ENCODE measurements at places on chromosomes 6 and 20.

- DNase-seq, result peak; percentile 85
These were observed 298.7 kb upstream of the TCF21 start for GRCh38 chr6:133590196-133590595.

GRCh38 chr6:15416932-15417509 is 171.2 kb downstream of the JARID2 start:
- no peak for DNase-seq

DNA sequence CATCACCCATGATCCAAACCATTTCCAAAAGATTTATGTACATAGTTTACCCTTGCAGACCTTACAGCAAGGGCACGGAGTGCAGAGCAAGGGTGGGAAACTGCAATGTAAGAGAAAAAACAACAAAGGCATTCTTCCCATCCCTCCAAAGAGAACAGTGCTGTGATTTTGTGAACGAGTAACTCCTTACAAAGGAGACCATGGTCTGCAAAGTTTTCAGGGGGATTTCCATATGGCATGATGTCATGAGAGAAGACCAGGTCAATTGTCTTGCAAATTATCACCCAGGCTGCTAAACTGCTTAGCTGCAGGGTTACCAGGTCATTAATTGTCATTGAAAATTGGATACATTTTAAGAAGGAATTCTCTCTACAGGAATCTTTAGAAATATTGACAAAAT is 58.3 kb downstream of the LAMP5 start:
- no peak for DNase-seq

DNA sequence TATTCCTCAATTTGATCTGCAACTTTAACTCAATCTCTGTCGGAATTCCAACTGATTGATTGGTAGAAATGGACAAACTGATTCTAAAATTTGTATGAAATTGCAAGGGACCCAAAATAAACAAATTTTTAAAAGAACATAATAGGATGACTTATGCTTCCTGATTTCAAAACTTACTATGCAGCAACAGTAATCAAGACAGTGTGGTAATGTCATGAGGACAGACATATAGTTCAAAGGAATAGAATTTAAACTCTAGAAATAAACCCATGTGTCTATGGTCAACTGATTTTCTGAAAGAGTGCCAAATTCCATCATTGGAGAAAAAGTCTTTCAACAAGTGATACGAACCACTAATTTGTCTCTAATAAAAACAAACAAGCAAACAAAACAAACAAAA is 1320.1 kb upstream of the GJE1 start:
- DNase-seq, result no peak

- DNase-seq, result no peak
These were observed 250.5 kb downstream of the UTRN start for GRCh38 chr6:144535630-144536029.

GRCh38 chr6:42511803-42512422 is 51.9 kb upstream of the UBR2 start:
- no peak for DNase-seq

DNA sequence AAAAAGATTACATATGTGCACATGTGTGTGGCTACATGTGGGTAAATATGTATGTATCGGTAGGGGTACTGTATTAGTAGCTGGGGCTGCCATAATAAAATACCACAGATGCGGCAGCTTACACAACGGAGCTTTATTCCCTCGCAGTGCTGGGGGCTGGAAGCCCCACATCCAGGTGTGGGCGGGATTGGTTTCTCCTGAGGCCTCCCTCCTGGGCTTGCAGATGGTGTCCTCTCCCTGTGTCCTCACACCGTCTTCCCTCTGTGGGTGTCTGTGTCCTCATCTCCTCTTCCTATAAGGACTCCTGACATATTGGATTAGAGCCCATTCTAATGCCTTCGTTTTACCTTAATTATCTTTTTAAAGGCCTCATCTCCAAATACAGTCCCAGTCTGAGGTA is 97.7 kb downstream of the LY86 start:
- no peak for DNase-seq

DNA sequence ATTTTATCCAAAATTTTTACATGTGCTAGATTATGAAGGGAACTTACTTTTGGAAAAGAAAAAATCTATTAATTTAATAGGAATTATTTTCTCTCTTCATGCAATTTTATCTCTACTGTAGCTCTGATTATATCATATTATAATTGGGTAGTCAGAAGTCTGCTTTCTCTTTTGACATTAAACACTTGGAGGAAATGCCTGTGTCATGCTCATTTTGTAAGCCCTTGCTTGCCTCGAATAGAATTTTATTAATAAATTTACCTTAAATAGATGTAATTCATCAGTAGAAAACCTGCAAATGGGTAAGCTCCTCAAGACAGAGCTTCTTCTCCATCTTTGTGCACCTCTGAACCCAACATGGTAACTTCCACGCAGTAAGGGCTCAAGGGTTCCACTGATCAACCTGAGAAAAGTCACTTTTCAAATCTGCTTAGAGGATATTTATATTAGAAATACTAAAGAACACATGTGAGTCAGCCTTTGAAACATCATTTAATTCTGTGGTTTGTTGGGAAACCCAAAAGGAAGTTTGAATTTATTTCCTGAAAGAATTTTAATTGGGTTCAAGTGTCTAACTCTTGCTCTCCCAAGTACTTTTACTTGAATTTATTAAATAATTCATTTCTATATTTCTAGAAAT is 266.0 kb downstream of the ALDH8A1 start:
- no peak for DNase-seq

- DNase-seq, result no peak
These were observed 34.9 kb upstream of the UTRN start for GRCh38 chr6:144250276-144250675.

- peak; percentile 67 for DNase-seq
These were observed 6.4 kb downstream of the TPMT start for GRCh38 chr6:18148304-18149025.

- DNase-seq, result no peak
These were observed 38.3 kb upstream of the LTV1 start for GRCh38 chr6:143804835-143805239.

GRCh38 chr6:20434766-20435165 is 33.1 kb downstream of the E2F3 start:
- DNase-seq, result no peak

DNA sequence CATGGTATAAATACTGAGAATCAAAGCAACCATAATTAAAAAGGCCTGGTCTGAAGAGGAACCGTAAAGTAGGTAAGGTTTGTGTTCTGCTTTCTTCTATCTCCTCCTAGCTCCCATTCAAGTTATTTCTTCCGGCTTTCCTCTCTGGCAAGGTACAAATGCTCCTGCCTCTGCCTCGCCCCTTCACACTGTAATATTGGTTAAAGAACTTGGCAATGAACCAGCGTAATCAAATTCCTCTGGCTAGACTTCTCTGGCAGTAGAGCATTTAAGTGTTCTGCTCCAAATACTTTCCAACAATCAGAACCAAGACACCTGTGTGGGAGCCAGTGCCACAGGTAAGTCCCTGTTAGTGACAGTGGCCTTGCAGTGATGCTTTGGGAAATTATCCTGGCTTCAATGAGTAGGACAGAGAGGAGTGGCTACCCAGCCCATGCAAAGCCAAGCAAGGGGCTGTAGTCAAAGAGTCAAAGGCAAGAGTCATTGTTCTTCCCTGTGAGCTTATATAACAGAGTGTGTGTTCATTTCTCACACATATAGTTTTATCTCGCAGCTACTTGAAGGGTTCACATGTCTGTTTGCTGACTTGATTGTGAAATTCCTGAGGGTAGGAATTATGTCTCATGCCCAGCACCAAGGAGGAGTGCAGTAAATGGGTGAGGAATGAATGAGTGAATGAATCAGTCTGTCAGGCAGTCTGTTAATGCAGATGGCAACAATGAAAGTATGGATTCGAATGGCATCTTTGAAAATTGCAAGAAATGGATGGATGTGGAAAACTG is 329.3 kb downstream of the NRN1 start:
- no peak for DNase-seq

GRCh38 chr6:14074476-14075094 is 43.0 kb upstream of the CD83 start:
- no peak for DNase-seq

DNA sequence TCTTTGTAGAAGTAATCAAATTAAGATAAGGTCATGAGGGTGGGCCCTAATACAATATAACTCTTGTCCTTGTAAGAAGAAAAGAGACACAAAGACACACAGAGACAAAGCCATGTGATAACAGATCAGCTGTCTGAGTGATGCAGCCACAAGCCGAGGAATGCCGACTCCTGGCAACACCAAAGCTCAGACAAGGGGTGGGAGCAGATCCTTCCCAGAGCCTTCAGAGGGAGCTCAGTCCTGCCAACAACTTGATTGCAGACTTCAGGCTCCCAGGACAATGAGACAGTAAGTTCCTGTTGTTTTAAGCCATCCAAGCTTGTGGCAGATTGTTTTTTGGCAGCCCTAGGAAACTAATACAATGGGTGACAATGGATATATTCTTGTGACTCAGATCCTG is 325.0 kb upstream of the AGPAT4 start:
- no peak for DNase-seq

DNA sequence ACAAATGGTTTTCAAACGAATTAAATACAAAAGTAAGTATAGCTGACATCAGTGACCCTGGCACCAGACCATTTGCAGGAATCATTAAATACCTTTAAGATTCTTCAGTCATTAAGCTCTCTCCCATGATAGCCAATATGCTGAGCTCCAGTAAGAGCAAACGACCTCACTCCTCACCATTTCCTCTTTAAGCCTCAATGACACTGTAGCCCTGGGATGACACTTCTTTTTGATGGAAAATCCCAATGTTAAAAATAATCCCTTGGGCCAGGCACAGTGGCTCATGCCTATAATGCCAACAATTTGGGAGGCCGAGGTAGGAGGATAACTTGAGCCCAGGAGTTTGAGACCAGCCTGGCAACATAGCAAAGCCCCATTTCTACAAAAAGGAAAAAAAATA is 3.3 kb upstream of the SGK1 start:
- DNase-seq, result no peak

- DNase-seq, result peak; percentile 86
These were observed 70.2 kb upstream of the CD93 start for GRCh38 chr20:23156170-23156841.

- DNase-seq, result peak; percentile 46
These were observed 559 bp downstream of the LAMA5 start for GRCh38 chr20:62366370-62367135.

- no peak for DNase-seq
These were observed 22.1 kb upstream of the SLC22A7 start for GRCh38 chr6:43275801-43276576.

DNA sequence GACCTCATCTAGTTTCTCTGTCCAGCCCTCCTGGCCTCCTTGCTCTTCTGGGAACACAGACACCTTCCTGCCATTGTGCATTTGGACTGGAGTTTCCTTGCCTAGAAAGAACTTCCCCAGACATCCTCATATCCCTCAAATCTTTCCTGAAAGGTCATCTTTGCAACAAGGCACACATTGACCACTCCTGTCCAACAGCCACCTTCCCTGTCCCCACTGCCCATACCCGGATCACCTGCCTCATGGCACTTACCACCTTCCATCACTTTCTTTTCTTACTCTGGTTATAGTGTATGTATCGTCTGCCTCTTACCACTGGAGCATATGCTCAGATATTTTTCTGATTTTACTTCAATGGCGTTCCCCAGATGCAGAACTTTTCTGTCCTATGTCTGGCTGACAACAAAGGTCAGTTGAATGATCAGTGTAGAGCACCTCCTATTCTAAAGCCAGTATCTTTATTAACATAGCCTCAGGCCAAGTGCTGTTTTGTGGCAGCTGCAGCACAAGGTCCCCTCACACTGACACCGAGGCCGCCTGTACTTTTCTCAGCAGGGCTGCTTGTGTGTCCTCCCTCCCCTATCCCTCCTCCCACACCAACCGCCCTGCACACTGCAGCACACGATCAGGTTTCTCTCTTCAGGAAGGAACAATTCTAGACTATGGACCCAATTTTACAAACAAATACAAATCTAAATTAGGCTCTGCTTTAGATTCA is 4.1 kb downstream of the HLA-C start:
- DNase-seq, result no peak

GRCh38 chr20:34979366-34980153 is 23.9 kb downstream of the MYH7B start:
- no peak for DNase-seq

GRCh38 chr20:44959082-44959637 is 1.0 kb downstream of the TOMM34 start:
- DNase-seq, result no peak

GRCh38 chr6:130187335-130188206 is 35.2 kb downstream of the SAMD3 start:
- DNase-seq, result no peak

DNA sequence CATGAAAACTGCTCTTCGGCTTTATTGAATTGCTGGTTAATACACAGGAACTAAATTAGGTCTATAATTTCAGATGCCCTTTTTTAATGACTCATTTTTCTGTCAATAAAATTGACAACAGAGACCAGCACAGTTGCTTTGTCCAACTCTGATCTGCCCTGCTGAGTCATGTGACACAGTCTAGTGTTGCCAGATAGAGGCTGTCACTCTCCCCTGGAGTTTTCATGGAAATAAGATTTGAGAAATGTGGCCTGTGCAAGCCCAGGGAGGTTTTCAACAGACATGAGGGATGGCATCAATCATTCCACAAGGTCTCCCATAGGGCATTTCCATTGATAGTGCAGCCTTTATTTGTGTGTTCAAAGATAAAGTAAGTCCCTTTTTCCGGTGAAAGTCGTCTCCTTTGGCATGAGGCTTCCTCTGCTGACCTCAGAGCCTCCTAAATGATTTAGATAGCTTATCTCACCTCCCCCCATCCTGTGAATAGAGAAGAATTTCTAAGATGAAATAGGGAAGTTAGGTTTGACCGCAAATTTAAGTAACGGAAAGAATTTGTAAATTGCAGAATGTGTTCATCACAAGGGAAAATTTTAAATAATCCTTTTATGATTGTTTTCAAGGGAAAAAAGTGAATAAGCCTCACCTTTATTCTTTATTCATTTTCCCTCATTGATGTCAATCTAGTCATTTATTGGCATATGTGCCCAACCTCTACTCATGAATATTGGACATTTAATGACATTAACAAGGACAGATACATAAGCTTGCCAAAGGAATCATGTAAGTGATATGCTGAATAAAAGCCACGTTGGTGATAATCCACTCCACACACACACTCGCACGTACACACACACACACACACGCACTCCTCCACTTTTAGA is 277.7 kb downstream of the ADGB start:
- no peak for DNase-seq

DNA sequence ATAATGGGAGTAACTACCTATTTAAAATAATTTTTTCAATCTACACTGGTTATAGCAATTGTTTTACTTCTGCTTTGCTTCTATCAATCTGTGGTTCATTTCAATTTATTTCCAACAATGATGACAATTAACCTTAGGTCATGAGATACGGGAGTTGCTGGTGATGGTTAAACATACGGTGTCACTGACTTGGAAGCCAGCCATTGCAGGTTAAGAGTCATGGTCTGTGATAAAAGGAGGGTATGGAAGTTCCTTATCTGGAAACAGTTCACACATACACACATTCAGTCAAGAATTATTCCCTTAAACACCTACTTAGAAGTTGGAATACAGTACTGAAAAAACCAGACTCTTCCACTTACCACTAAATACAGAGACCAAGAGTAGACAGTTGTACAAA is 180.0 kb downstream of the KIF16B start:
- no peak for DNase-seq

Measured in Caki2 (cell line).